ENCODE measurements at places on chromosomes 13 and 19.

DNA sequence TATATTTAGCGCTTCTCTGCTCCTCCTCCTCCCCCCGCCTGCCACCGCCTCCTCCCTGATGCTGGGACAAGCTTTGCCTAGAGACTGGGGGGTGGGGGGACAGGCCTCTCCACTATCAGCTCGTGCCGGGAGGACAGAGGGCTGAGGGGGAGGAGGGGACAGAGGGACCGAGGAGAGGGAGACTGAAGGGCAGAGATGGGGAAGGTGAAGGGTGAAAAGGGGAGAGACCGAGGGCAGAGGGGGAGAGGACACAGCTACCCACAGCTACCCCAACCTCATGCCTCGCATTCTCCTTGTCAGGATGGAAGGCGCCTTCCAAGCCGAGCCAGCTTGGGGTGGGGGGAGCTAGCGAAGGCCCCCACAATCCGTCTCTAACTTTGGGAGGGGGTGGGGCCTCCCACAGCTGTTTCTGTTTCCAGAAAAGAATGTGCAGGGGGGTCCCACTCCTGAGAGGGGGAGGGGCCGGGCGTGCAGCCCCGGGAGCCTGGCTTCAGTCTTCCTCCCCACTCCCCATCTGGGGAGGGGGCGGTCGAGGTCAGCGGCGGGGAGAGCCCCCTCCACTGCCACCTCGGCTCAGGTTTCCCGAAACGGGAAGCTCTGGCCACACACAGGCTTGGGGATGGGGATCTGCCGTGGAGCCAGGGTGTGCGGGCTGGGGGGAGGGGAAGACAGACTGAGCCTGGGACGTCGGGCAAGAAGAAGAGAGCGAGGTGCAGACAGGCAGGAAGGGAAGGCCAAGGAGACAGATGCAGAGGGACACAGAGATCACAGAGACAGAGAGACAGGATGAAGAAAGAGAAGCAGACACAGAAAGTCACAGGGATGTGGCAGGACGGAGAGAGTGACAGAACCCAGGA, 1.6 kb downstream of the DACT3 start:
- DNase-seq, result peak; percentile 57

DNA sequence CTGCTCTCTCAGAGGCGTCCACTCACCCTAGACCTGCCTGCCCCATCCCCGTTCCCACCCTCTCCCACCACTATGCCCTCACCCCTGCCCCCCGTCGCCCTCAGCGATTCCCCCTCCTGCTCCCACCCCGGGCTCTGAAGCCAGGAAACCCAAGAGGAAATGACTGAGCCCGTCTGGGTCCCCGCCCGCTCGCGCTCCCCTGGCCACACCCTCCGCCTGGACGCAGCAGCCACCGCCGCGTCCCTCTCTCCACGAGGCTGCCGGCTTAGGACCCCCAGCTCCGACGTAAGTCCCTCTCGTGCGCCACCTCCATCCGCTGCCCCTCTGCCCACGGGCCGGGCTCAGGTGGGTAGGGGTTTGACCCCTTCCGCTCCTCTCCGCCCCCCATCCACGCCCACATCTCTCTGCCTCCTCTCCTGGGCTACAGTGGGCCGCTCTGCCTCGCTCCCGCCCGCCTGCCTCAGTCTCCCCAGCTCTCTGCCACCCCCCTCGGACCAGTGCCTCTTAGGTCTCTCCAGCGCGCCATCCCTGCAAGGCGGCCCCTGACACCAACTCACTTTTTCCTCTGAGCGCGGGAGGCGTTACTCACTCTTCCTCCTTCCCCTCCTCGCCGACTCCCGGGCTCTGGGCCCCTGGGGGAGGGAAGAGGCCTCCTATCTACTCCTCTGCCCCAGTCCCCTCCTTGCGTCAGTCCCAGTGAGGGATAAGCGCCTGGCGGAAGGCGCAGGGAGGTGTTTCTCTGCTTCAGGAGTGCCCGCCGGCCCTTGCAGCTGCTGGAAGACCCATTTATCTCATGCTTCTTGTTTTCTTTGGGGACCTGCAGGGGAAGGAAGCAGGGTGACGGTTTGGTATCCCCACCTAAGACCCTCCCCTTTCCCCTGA, at the start of gene FXYD5:
TSS of gene FXYD5 (plus strand) at position 211 of the 882 bp plus-strand sequence. CDS start 816 bp downstream, outside the sequence.
- DNase-seq, result no peak

DNA sequence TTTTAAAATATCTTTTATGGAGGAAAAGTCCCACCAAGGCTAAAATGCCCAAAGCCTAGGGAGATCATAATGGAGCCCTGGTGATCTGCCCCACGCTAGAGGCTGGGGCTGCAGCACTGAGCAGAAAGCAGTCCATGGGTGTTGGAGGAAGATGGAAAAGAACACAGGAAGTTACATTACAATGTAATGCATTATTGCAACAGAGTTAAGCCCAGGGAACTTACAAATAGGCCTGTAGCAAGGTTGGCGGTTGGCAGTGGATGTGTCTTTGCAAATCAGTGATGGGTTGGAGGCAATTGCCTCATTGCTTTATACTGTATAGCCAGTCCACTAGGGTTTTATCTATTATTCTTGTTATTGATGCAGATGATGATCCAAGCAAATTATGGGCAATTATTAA, 399.9 kb downstream of the NDFIP2 start:
- no peak for DNase-seq

DNA sequence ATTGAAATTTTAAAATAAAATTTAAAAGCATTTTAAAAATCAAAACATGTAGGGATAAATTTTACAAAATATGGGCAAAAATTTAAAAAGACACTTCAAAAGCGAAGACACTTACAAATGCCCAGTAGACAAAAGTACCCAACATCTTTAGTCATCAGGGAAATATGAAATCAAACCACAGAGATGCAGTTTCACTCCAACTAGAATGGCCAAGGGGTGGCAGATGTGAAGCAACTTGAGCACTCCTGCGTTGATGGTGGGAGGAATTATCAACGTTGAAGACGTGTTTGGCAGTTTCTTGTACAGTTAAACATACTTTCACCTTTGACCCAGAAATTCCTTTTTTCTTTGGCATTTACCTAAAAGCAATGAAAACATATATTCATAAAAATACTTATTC, 518.0 kb upstream of the SGCG start:
- no peak for DNase-seq

GRCh38 chr19:31597616-31598015, 248.4 kb upstream of the TSHZ3 start:
- no peak for DNase-seq

DNA sequence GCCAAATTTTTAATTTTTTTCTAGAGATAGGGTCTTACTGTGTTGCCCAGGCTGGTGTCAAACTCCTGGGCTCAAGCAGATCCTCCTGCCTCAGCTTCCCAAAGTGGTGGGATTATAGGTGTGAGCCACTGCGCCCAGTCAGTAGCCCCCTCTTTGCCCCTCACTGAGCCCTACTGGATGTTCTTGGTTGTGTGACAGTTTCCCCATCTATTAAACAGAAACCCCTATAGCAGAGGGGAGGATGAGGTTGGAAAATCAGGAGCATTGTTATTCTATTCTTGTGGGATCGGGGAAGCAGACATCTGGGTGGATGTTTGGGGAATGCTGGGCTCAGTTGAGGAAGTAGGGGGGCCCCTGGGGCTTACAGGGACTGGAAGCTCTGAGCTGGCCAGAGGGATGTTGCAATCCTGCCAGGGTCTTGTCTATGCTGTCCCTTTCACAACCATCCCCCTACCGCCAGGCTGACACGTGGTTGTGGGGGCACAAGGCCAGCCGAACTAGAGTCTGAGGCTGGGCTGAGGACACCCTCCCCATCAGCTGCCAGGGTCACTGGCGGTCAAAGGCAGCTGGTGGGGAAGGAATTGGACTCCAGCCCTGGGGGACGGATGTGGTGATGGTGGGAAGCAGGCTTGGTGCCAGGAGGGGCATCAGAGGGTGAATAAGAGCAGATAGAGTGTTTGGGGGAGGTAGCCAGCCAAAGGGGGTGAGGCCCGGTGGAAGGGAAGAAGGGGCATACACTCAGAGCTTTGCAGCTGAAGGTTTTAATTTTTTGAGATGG, 10.9 kb downstream of the APOC1 start:
- DNase-seq, result peak; percentile 95

GRCh38 chr13:94997126-94997525, 284.8 kb upstream of the SOX21 start:
- DNase-seq, result no peak

GRCh38 chr13:23673354-23673753, 103.1 kb downstream of the TNFRSF19 start:
- DNase-seq, result peak; percentile 70
